CD4-positive, alpha-beta T cell treated with Interleukin-21 for 1 hour (primary cell): ENCODE measurements at places on chromosomes 4 and X.
A peak's percentile ranks its signal among the peaks of the same experiment; 100 is the strongest.

- no peak for DNase-seq
Observed at GRCh38 chr4:83563998-83564397, 28.1 kb downstream of the GPAT3 start.

DNA sequence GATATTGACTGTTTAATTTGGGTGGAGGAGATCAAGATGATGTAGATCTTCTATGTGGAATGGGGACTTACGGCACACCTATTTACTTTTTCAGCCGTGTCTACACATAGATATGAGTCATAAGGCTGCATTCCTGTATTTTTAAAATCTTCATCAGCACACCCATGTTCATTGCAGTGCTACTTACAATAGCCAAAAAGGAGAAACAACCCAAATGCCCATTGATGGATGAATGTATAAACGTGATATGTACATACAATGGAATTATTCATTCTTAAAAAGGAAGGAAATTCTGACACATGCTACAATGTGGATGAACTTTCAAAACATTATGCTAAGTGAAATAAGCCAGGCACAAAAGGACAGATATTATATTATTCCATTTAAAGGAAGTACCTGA, 98.6 kb downstream of the AASDH start:
- DNase-seq, result no peak

DNA sequence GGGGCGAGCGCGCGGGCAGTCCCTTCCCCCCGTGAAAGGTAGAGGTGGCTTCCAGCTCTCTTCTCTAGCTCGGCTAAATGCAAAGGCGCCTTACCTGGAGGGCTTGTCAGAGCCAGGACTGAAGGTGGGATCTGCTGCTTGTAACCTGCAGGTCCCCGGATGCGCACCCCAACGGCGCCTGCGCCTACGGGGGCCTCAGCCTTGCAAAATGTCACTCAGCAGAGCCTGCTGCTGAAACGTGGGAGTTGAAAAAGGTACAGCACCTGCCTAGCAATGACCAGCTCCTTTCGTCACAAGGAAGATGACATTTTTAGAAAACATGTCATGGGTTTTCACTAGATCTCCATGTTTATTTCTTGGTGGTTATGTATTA, 583 bp downstream of the ABHD18 start:
- peak; percentile 76 for DNase-seq

GRCh38 chr4:187940299-187940698, 55.3 kb upstream of the ZFP42 start:
- no peak for DNase-seq

DNA sequence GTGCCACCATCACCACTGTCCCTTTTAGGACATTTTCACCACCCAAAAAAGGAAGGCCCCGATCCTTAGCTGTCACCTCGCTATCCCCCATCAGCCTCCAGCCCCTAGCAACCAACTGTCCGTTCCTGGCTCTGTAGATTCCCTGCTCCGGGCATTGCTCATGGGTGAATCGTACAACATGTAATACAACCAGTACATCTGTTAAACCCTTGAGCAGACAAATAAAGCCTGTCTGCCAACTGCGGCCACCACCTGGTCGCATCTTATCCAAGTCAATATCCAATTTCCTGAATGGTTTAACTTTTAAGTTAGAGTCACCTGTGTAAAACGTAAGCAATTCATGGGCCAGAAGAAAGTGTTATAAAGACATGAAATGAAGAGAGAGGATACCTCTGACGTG, 251.9 kb downstream of the AFAP1 start:
- no peak for DNase-seq

DNA sequence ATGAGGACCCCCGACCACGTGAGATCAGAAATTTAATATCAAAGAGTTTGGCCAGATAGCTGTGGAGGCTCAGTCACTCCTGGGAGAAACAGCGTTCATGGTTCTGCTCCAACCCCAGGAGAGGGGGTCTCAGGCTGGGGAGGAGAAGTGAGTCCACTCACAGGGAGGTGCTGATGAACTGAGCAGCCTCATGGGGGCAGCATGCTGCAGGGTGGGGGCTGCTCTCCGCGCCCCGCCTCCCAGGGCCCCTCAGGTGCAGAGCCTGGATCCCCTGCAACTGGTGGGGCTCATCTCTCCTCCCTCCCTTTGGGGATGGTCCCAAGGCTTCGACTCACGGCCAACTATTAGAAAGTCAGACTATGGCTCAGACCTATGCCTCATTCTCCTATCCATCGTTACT, 26.6 kb upstream of the C4orf50 start:
- DNase-seq, result no peak

DNA sequence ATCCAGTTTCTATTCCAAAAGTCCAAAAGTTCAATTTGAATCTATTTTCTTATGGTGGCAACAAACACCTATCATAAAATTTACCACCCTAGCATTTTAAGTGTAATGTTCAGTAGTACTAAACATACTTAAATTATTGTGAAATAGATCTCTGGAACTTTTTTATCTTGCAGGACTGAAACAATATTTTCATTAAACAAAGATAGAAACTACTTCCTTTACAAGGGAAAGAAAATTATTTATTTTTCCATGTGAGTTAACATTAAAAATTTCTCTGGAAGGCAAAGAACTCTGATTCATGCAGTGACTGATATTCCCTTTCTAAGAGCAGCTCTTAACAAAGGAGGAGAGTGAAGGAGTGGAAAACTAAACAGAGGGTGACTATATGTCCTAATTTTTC, 40.2 kb downstream of the ADH7 start:
- no peak for DNase-seq

DNA sequence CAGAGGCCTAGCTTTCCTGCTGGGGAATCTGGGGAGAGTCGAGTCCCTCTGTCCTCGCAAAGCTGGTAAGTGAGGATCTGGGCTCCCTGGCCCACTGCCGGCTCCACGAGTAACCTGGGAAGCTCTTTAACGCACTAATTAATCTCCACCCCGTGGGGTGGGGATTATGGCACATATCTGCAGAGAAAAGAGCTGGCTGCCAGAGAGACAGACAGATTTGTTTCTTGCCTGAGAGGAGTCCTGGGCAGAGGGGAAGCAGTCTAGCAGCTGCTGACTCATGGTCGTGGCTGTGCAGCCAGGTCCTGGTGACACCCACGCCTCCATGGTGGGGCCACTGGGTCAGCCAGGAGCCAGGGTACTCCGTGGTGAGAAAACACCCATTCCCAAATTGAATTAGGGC, 14.0 kb downstream of the SORCS2 start:
- no peak for DNase-seq

DNA sequence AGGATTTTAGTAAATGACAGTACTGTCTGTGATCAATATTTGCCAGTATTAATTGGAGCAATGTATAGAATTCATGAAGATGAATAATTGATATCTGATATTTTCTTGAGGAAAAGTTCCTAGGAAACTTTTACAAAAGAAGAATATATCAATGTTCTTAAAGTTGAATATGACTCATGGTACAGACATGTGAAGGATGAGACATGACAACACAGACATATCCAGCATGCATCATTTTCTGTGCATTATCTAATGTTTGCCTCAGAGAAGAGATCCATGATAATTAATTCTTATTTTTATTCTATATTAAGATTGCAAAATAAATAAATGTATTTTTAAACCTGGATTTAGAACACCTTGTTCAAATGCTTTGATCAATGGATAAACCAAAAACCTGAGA, 452.9 kb upstream of the EPHA5 start:
- DNase-seq, result no peak

DNA sequence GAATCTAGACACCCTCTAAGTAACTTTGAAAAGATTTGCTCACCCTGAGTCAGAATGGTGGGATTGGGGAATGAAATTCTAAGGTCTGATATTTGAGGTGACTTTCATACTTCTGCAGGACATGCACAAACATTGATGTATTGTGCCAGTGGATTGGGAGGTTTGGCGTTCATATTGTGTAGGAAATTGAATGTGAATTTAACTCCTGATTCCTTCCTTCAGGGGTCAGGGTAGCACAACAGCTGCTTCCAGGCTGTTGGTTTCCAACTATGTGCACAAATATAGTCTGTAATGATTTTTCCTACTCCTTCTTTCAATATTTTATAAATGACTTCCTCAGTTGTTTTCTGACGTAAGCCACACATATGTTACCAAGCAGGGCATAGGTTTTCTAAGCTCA, 3.1 kb downstream of the IL1RAPL1 start:
- DNase-seq, result no peak

GRCh38 chr4:139943277-139943676, 210.7 kb downstream of the MAML3 start:
- DNase-seq, result no peak

DNA sequence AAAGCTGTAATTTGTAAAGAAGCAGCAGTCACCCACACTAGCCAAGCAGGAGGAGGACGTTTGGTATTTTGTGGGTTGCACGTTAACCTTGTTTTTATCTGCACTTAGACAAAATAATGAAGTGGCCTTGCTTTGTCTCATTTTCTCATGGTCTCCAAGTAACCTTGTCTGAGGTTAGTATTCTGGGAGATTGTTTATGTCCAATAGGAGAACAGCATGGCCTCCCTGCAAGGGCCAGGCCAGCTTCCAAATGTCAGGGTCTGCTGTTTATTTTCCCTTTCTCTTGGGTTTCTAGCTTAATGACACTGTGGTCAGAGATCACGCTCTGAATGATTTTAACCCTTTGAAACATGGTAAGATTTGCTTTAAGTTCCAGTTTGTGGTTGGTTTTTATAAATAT, 29.9 kb downstream of the PNMA6E start:
- no peak for DNase-seq

DNA sequence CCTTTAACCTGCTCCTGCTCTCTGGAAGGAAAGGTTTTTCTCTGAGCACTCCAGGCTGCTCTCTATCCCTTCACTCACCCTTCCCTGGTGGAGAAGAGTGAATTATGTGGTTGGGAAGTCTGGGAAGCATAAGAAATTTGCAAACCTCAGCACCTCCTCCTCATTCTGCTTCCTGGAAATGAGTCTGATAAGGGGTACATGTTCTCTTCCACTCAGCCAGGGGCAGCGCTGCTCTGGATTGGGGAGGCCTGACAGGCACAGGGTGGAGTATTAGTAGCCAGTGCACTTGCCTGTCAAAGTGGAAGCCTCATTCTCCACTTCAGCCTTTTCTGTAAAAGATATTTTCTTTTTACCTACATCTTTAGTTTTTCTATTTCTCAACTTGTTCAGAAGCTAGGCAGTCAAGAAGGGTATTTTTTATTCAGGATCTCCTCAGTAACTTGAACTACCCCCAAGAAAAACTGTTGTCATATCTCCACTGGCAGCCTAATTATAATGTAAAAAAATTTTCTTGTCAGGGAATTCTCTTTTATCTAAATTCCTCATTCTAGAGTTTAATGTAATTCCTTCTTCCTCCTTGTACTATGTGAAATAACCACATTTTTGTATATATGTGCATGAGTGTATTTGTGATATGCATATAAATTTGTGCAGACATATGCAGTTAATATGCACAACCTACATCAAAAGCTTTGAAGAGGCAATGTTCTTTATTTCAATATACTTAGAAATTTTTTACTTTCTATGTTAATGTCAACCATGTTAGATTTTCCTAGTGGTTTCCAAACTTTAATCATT, 15.3 kb downstream of the ADAMTS3 start:
- no peak for DNase-seq

DNA sequence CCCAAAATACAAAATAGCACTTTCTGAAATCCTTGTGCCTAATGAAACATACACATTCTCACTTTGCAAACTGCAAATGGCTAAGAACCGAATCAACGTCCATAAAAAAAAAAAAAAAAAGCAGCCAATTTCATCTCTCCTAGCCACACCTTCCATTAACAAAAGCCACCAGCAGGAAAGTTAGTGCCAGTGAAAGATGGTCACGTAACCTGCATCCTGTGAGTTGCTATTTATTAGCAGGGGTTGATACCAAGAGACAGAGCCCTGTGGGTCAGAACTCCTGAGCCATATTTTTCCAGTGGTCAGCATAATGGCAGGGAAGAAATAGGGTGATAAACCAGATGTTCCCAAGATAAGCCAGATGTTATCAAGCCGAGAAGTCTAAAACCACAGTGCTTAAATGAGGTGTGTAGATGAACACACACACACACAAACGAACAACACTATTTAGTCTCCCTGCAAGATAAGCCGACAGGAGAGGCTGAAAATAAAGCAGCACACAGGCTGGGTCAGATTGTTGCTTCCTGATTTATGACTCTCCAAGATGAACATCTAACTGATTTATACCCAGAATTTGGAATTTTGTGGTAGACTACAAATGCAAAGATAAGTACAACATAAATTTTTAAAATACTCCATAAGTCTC, 11.5 kb downstream of the PPARGC1A start:
- DNase-seq, result no peak

DNA sequence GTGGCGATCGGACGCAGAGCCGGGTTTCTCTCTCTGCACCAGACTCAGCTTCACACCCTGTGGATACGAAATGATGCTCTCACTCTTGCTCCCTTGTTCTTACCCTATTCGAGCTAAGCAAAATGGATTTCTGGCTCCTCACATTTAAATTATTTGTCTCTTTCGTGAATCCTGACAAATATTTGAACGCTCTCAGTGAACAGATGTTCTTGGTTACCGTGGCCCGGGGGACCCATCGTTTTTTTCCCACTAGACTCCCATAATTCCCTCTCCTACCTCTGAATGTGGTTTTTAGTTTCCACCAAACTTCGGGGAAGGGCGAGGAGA, 630 bp downstream of the SMARCA5 start:
- DNase-seq, result no peak

DNA sequence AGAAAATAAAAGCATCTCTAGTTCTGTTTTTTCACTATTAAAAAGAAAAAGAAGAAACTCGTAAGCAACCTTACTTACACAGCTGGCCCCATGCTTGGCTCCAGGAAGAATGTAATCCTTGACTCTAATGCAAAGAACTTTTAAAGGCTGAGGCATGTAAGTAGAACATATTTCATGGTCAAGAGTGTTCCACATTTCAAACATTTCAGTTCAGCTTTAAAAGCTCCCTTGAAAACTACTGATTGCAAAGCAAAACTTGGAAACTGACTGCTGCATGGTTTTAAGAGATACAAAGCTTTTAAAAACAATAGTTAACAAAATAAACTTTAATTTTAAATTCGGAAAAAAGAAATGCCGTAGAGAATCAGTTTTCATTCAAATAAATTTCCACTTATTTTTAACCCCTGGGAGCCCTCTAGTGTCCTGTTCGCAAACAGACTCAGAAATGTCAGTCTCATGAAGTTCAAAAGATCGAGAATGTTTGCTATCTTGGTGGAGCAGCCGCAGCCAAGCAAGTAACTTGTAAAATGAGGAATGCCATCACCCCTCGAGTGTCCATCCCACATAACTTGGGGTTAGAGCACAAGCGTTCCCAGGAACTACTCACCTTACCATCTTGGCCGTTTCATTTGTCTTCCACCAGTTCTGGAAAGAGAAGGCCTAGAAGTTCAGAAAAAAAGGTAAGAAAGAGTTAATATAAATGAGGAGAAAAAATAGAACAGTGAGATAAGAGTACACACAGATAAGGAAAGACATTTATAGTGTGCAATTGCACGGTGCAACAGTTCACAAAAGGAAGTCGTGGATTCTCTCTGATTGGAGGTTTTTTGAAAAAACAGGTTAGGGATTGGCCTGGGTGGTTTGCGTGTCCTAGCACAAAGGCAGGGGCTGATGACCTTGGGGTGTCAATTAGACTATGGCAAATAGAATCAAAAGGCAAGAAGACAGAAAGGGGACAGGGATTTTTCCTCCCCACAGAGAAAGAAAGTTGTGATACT, at the start of gene GASK1B:
Gene GASK1B, minus strand, starts transcription at position 765 of the 998 bp plus-strand sequence. CDS start 1,650 bp downstream, outside the sequence.
- DNase-seq, result no peak

- no peak for DNase-seq
Observed at GRCh38 chr4:104905546-104905945, 241.1 kb upstream of the TET2 start.
